Muscle of leg (tissue), 16 donors: ENCODE measurements at places on chromosomes 4 and X. TPM values are rescaled to one million over a fixed set of nuclear protein-coding genes. Genes with fewer than 3 reads are reported as not detected.

DDX53 gene
- polyA plus RNA-seq: not detected

GPM6B gene
- polyA plus RNA-seq: 24.9 TPM

VEGFC gene
- polyA plus RNA-seq: 6.2 TPM

RWDD4 gene
- 29.7 TPM for polyA plus RNA-seq

USP17L25 gene
- not detected for polyA plus RNA-seq

- no peak for DNase-seq
Measured at GRCh38 chr4:146310319-146311021, 96.1 kb downstream of the REELD1 start.

- DNase-seq: peak; percentile 26
Measured at GRCh38 chrX:3940000-3940610, 226.7 kb upstream of the PRKX start.

DNA sequence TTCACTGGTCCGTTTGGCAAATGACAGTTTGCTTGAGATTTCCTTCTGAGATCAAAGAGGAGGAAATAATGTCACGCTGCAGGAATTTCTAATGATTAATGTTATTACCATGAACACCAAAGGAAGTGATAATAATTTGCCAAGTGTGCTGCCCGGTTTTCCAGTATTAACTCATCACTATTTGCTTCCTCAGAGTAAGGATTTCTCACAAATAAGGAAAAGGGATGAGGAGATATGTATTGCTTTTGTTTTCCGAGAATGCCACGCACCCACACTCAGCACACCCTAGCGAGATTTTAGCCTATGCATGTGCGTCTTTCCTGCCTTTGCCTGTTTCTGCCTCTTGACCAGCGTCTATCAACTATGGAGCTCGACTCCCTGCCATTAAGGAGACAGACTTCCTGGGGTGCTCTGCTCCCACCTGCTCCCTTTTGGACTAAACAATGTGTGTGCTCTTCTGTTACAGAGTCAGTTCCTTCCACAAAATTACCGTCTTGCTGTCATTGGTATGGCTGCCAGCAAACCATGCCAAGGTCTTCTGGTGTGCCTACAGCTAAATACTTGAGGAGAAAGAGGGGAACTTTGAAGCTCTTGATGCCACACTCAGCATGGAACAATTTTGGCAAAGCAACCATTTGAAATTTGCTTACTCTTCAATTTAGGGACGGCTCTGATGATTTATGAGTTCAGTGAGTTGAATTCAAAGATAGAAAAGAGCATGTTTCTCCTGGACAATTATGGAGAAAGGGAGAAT, 393.1 kb upstream of the ZFP42 start:
- no peak for DNase-seq

GRCh38 chrX:17580539-17581152, 156.6 kb upstream of the SCML1 start:
- DNase-seq: peak; percentile 90

DNA sequence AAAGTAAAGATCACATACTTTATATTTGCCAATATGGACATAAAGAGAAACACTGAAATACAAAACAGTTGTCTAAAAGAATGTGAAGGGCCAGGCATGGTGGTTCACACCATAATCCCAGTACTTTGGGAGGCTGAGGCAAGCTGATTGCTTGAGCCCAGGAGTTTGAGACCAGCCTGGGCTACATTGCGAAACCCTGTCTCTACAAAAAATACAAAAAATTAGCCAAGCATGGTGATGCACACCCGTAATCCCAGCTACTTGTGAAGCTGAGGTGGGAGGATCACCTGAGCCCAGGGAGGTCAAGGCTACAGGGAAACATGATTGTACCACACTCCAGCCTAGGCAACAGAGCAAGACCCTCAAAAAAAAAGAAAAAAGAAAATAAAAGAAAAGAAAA, 11.8 kb downstream of the RBM47 start:
- no peak for DNase-seq

GRCh38 chrX:16930392-16930791, 16.1 kb upstream of the REPS2 start:
- peak; percentile 17 for DNase-seq

DNA sequence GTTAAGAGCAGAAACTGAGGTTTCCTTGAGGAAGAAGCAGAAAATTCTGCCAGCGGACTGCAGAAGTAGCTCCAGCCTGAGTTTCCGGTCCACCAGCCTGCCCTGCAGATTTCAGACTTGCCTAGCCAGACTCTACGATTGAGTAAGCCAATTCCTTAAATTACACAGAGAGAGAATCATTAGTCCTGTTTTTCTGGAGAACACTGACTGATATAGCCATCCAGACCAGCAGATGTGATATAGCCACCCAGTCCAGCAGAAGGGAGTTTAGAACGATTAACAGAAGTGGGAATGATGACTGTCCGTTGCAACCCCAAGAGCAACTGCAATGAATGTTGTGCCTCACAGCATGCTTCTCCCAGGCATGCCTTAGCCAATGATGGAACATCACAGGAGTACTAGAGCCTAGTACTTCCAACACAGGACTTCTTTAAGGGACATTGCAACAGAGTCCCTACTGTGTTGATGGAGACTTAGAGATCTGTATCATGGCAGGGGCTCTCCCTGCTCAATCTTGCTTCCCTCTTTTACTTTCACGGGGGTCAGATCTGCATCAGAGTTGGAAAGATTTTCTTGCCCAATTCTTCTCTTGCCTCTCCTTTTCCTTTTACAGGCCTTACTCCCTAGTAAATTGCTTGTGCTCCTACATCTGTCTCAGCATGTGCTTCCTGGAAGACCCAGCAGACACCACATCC, 264.6 kb upstream of the CLNK start:
- no peak for DNase-seq

DNA sequence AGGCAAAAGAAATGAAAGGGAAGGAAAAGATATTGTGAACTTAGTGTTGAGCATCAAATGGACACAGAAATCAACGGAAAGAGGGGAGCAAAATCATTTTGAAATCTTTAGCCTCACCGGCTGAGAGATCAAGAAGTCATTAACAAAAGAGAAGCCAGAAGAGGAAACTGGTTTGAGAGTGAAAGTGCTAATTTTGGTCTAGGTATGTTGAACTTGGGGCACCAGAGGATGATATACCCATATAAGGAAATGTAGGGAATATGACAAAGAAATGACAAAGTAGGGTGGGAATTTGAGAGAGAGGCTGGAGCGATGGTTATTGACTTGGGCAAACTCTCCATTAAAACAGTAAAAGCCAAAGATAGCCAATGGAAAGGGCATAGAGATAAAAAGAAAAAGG, 183.4 kb upstream of the ATOH1 start:
- DNase-seq: no peak
